ENCODE measurements at places on chromosomes 13 and 19. TPM values are rescaled to one million over a fixed set of nuclear protein-coding genes. Genes with fewer than 3 reads are reported as not detected.

Gene OLFM4
- total RNA-seq = not detected

Gene VSTM1
- not detected for total RNA-seq

Gene CEP89
- 16.1 TPM for total RNA-seq

GRCh38 chr19:8610041-8610935 is at the start of gene ADAMTS10:
ADAMTS10 (minus strand) TSS chr19:8610715; CDS start chr19:8605710, 5,005 bp downstream.
- no peak for DNase-seq

DNA sequence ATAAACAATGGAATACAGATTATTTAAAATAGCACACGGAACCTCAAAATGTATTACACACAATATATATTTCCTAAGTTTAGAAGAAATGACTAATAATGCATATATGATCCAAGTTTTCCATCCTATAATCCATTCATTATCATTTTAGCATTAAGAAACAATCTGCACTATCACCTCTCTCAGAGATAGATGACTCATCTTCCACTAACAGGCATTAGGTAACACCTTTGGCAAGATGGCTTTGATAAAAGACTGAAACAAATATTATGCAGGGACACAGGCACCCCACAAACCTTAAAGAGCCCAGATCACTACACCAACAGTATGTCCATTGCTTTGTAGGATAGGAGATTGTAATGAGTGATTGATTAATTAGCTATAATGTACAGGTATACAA is 4.1 kb downstream of the ENOX1 start:
- DNase-seq = no peak

DNA sequence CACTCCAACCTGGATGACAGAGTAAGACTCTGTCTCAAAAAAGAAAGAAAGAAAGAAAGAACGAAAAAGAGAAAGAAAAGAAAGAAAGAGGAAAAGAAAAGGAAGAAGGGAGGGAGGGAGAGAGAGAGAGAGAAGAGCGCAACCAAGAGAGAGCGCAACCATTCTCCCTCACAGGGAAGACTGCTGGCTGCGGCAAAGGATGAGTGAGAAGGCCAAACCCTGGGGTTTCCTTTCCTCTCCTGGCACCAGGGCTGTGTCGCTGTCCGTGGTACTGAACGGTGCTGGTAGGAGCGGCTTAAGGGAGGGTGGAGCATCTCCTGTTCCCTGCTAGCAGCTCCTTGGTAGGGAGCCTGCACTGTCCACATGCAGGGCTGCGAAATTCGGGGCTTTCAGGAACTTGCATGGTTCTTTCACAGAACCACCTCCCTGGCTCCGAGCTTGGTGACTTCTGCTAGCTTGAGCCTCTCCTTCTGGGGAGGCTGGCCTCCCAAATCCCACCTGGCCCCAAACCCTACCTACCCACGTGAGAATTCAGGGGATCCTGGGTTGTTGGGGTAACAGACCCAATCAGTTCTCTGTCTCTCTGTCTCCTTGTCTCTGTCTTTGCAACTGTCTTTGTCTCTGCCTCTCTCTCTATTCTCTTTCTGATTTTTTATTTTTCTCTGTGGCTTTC is 51.1 kb upstream of the ZNRF4 start:
- DNase-seq = peak; percentile 79

DNA sequence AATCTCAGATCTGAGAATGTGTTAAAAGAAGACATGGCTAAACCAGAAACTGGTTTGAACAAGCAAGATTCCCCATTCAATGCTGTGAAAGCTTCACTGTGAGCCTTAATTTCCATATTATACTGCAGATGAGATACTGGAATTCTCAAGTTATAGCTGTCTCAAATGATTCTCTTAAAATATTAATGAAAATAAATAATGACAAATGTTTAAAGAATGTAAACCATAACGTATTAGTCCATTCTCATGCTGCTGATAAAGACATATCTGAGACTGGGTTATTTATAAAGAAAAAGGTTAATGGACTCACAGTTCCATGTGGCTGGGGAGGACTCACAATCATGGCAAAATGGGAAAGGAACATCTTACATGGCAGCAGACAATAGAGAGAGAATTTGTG is 667.8 kb downstream of the SLITRK1 start:
- DNase-seq = no peak

GRCh38 chr13:32209652-32210051 is 105.5 kb downstream of the ZAR1L start:
- no peak for DNase-seq

DNA sequence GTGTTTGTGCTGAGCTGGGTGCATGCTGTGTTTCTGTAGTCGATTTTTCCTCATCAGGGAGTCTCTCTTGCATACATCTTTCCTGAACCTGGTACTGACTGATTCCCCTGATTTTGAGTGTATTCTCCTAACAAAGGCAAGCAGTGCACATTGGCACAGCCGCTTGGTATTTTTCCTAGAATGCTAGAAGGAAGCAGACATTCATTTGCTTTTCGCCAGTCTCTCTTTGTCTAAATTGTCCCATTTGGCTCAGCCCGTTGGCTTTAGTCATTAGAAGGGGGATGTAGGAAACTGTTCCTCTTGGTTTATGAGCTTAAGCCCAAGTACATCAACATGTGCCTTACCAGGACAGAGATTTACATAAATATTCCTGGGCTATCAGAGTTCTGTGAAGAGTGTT is 266.1 kb upstream of the TMTC4 start:
- no peak for DNase-seq

- no peak for DNase-seq
Observed at GRCh38 chr13:27482983-27483382, 32.6 kb upstream of the MTIF3 start.
